Brain microvascular endothelial cell (primary cell): ENCODE measurements at places on chromosomes 11 and 22.

DNA sequence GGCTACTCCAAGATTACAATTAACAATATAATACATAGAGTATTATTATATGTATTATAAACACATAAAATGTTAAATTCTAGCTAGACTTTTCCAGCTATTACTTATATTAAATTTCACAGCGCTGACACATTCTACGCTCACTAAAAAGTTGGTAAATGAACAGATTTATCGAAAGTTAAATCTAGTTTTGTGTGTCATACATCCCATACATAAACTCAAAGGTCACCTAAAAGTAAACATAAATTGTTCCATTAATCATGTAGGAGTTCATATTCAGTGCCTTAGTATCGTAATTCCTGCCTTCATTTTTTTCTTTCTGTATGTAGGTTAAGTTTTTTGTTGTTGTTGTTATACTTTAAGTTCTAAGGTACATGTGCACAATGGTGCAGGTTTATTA lies 10.9 kb downstream of the FNBP4 start:
- no peak for DNase-seq

DNA sequence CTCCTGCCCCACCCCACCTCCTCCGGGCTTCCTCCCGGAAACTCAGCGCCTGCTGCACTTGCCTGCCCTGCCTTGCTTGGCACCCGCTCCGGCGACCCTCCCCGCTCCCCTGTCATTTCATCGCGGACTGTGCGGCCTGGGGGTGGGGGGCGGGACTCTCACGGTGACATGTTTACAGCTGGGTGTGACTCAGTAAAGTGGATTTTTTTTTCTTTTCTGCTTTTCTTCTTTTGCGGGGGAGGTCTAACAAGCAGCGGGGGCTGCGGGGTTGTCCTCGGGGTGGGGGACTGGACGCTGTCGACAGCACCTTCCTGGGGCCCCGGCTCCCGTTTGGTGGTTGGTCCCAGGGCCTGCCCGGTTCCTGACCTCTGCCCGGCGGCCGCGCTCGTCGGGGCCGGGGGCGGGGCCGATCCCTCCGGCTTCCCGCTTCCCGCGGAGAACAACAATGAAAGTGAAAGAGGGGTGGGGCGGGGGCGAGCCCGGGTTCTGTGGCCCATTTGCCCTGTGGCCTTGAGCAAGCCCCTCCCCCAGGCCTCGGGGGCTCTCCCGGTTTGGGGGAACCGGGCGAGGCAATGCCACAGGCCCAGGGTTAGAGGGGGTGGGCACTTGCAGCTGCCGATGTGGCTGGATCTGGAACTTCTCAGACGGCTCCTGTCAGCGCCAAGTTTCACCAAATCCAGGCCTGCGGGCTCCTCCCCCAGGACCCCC lies 975 bp upstream of the MDK start:
- no peak for DNase-seq

DNA sequence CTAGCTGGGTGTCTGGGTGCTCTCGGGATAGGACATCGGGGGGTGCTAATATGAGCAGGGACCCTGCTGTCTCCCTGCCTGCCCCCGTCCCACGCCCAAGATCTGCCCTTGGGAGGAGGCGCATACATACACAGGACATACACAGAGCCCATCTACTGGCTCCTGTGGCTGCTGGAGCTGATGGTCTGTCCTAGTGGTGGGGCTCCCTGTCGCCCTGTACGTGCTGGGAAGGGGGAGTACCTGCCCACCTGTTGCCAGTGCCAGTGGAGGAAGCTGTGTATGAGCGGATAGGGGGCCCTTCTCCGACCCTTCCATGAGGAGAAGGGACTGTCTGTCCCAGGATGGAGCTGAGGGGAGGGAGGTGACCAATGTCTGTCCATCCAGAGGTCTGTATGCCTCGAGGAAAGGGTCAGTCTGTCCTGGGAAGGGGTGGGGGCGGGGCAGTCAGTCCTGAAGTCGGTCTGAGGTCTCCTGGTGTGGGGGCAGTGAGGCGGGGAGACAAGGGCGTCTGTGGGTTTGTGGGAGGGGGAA lies 952 bp downstream of the TBC1D10A start:
- no peak for DNase-seq

- no peak for DNase-seq
Observed at GRCh38 chr11:1947592-1948237, 583 bp downstream of the MRPL23 start.

DNA sequence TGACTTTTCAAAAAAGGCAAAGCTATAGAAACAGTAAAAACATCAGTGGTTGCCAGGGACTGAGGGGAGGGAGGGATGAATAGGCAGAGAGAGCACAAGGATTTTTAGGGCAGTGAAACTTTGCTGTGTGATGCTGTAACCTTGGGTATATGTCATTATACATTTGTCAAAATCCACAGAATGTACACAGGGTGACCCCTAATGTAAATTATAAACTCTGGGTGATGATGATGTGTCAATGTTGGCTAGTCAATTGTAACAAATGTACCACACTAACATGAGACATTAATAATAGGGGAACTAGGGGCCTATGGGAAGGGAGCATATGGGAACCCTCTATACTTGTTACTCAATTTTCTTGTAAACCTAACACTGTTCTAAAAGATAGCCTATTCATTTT lies 24.8 kb downstream of the RIBC2 start:
- DNase-seq, result no peak
